ENCODE measurements at places on chromosomes 11 and 22.

- DNase-seq, result peak; percentile 27
Measured at GRCh38 chr11:2537896-2538724, 93.3 kb downstream of the KCNQ1 start.

DNA sequence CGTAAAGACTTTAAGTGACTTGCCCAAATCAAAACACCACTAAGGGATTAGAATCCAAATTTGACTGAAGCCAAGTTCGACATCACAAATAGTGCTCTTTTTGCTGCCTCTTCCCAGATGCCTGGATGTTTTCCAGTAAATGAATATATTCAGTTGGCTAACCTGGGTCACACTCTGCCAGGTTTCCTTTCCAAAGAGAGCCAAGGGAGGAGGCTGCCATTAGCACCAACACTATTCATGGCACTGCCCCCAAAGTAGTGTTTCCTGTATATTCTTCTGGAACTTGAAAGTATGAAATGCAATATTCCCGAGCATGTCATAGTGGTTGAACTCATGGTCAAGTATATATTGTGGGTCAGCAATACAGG is 219.3 kb upstream of the UBASH3B start:
- DNase-seq, result no peak

DNA sequence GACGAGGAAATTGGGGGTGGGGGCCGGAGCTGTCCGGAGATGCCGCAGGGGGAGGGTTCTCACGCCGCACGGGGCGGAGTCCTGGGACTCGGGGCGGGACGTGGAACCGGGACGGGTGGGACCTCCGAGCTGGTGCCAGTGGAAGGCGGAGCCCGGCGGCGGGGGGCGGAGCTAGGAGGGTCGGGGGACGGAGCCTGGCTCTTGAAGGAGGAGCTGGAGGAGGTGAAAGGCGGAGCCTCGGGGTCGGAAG is 271 bp downstream of the FKBP2 start:
- DNase-seq, result peak; percentile 100

DNA sequence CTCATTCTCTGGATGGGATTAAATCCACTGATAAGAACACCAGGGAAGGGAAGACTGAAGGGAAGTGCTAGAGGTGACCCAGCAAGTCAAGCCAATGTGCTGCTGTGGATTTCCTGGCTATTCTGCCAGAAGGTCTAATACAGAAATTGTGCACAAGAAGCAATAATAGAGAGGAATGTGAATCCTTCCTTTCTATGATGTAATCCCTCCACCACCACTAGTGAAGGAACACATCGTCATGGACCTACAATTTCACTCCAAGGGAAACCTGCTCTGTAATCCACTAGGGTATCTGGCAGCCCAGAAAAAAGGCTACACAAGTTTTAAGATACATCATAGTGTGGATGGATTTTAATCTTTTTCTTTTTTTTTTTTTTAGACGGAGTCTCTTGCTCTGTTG is 17.4 kb downstream of the LARGE2 start:
- DNase-seq, result no peak

GRCh38 chr11:9530020-9530621 is 43.3 kb upstream of the WEE1 start:
- no peak for DNase-seq

DNA sequence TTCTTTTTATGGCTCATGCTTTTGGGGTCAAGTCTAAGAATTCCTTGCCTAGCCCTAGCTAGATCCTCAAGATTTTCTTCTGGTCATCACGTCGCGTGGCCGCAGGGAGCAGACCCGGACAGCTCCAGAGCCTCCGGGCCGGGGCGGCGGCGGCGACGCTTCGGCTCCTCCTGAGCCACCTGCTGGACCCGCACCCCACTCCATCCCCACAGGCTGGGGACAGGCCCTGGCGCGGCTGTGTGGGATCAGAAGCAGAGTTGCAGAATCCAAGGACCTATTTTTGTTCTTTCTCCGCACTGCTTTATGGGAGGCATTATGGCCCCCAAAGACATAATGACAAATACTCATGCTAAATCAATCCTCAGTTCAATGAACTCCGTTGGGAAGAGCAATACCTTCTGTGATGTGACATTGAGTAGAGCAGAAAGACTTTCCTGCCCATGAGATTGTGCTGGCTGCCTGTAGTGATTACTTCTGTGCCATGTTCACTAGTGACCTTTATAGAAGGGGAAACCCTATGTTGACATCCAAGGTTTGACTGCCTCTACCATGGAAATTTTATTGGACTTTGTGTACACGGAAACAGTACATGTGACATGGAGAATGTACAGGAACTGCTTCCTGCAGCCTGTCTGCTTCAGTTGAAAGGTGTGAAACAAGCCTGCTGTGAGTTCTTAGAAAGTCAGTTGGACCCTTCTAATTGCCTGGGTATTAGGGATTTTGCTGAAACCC is 12.4 kb upstream of the SCARF2 start:
- peak; percentile 68 for DNase-seq

DNA sequence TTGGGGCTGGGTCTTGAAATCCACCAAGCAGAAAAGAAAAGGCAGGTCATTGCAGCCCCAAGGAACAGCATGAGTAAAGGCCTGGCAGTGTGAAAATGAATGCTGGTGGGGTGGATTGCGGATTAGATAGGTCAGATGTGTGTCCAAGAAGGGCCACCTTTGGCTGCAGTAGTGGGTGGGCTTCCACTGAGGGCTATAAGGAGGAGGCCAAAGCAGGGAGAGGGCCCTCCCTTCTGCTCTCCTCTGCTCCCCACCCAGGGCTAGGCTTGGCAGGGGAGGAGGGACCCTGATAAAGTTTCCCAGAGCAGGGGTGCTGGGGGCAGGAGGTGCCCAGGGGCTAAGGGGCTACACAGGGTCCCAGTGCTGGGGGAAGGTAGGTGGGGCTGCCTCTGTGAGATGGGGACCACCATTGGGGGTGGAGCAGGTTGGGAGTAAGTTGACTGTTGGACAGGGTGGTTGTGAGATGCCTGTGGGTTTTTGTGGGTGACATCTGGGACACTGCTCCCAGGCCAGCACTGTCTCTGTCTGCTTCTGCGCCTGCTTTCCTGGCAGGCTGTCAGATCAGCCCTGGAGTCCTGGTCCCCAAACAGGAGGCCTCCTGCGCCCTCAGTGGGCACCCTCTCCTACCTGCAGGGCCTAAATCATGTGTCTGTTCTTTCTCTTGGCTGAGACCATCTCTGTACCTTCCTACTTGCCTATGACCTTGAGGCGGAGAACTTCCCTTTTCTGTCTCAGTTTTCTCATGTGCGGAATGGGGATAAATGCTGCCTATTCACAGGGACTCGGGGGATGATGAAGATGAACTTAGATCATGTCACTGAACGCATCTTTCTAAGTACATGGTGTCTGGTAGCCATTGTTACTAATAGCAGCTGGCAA is 1.9 kb downstream of the CAPN5 start:
- DNase-seq, result no peak

DNA sequence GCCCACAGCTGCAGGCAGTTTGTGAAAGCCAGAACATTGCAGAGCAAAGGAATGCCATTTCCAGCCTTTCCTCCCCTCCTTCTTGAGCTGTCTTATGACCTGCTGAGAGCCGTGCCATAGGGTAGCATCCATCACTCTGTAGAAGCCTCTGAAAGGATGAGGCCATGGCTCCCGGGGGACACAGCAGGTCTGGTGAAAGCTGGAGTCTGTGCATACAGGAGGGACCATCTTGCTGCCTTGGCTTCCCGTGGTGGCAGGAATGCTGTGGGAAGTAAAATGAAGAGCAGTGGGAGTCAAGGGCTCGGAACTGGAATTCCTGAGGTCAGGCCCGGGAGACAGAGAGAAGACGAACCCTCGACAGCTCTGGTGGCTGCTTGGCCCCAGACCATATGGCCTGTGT is 30.9 kb downstream of the ANO1 start:
- no peak for DNase-seq

GRCh38 chr22:49512487-49513165 is 315.0 kb downstream of the BRD1 start:
- no peak for DNase-seq

- DNase-seq, result no peak
Measured at GRCh38 chr11:43835104-43835503, 45.5 kb upstream of the ALKBH3 start.

GRCh38 chr11:75516886-75517285 is 8.9 kb downstream of the GDPD5 start:
- DNase-seq, result no peak

- no peak for DNase-seq
Measured at GRCh38 chr11:12886508-12886907, 122.6 kb upstream of the RASSF10 start.

- DNase-seq, result no peak
Measured at GRCh38 chr22:50361688-50362087, 18.6 kb downstream of the PPP6R2 start.

GRCh38 chr11:25860677-25861450 is 471.1 kb upstream of the ANO3 start:
- DNase-seq, result no peak

DNA sequence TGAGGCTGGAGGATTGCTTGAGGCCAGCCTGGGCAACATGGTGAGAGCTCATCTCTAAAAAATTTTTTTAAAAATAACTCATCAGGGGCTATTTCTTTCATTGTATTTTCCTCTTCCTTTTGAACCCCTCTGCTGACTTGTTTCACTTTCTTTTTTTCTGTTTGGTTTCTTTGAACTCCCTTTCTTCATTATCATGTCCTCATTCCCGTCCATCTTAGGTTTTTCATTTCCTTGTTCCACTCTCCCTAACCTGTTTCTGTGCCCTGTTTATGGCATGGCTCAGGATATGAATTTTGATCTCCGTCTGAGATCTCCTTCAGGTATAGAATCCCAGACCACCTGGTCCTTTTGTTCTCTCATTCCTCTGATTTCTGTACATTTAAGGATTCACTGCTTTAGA is 12.5 kb downstream of the MARK2 start:
- DNase-seq, result no peak

DNA sequence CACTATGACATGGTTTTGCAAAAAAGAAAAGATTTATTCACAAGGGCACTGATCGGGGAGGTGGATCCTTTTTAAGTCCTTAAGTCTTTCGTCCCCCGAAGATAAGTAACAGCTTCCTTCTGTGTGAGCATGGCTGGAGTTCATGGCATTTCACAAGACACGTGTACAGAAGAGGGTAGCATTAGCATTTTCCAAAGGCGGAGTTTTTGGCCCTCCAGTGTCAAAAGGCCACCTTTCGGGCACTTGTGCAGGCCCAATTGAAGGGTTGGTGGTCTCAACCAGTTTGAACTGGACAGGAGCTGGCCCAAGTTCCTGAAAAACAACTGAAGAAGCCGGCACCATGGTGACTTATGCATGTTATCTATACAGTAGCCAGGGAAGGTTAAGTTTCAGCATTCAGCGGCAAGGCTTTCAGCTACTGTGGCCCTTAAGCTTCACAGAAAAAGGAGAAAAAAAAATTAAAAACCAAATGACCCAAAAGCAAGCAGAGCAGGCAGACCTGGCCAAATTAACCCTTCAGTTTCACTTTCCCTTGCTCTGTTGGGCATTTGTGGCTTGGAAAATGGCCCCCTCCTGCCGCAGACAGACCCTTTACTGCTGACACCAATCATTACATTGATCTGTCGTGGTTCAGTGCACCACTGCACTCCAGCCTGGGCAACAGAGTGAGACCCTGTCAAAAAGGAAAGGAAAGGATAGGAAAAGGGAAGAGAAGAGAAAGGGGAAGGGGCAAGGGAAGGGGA is 18.7 kb downstream of the ZNF74 start:
- DNase-seq, result no peak

- no peak for DNase-seq
Measured at GRCh38 chr11:100920593-100920992, 209.0 kb downstream of the PGR start.

GRCh38 chr22:36921309-36922104 is 8.1 kb downstream of the CSF2RB start:
- peak; percentile 7 for DNase-seq

- peak; percentile 62 for DNase-seq
Measured at GRCh38 chr11:47161134-47161854, 15.4 kb downstream of the ARFGAP2 start.

DNA sequence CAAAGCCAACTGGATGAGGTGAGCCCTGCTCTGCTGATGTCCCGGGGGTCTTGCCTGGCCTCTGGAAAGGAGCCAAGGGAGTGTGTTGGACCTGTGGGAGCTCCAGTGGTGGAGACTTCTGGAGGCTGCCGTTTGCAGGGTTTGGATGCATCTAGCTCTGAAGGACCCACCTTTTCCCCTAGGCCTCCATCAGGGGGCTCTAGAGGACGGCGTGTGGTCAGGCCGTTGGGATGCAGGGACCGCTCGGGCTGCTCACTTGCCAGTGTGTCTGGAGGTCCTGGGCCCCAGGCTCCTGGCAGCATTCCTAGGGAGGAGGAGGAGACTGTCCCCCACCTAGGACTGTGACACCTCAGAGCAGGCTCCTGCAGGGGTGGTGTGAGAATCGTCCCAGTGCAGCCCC is 58.3 kb downstream of the PRDM11 start:
- DNase-seq, result peak; percentile 79

- no peak for DNase-seq
Measured at GRCh38 chr22:36505998-36506635, 723 bp downstream of the FOXRED2 start.

DNA sequence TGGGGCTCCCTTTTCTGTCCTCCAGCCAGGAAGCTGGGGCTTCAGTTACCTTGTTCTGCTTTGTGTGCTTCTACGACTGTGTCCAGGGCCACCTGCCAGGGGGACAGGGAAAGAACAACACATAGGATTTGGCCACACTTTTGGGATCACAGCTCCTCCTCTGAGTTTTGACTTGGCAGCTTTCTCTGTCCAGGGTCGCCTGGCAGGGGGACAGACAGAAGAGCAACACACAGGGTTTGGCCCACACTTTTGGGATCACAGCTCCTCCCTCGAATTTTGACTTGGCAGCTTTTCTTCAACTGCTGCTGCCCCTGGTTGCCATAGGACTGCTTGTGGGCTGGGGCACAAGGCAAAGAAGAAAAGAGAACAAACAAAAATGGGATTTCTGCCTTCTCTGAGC is 19.1 kb downstream of the INCENP start:
- DNase-seq, result no peak

DNA sequence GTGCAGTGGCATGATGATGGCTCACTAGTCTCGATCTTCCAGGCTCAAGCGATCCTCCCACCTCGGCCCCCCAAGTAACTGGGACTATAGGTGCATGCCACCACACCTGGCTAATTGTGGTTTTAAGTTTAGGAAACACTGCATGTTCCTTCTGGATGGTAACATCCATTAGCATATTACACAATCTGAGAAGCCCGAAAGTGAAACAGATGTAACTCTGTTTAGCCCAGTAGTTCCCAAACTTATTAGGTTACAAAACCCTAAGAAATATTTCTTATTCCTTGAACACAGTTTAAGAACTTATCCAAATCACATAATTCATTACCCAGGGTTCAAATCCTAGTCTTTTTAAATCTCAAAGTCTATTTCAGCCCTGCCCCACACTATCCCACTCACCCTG is 28.3 kb downstream of the POLDIP3 start:
- no peak for DNase-seq

DNA sequence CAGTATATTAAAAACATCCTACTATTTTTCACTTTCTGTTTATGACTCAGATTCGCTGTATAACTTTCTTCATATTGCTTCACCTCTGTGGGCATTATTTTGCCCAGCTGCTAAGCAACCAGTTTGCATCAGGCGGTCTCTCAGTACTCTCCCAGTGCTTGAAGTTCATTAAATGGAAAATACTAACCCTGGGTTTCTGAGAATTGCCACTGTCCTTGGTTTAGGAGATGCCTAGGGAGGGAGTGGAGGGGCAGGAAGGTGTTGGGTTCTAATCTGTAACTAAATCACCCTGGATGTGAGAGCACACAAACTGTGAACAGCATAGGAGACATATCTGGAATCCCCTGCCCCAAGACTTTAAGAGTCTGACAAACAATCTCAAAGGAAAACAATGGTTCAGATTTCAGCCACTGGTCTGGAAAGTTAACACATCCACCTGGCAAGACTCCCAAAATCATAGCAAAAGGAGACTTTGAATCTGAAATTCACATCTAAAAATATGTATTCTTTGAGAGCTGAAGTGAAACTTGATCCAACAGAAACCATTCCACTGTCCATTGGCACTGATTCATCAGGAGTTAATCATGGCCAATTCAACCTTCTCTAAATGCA is 540.0 kb downstream of the SOX6 start:
- DNase-seq, result no peak

Measured in posterior cingulate gyrus (tissue), 11 donors.